ENCODE measurements at places on chromosomes 5 and 9. TPM values are rescaled to one million over a fixed set of nuclear protein-coding genes. Genes with fewer than 3 reads are reported as not detected.

The CBY3 gene
- total RNA-seq, result not detected

The DMRT3 gene
- not detected for total RNA-seq

The PTCD2 gene
- total RNA-seq, result 22.0 TPM

The IGFBPL1 gene
- not detected for total RNA-seq

The GSN gene
- total RNA-seq, result 261 TPM

The OTP gene
- 0.24 TPM for total RNA-seq

The CCNI2 gene
- under 0.01 TPM for total RNA-seq

The IFNA21 gene
- not detected for total RNA-seq

The FBP2 gene
- not detected for total RNA-seq

The GDF9 gene
- total RNA-seq, result not detected

The FSTL4 gene
- 0.26 TPM for total RNA-seq

The PCDHGB2 gene
- 3.0 TPM for total RNA-seq

The SLC45A2 gene
- total RNA-seq, result not detected
